ENCODE measurements at places on chromosomes 5 and 9. TPM values are rescaled to one million over a fixed set of nuclear protein-coding genes. Genes with fewer than 3 reads are reported as not detected.

GRCh38 chr9:135350003-135350315 is 129.6 kb upstream of the PPP1R26 start:
- DNase-seq, result no peak

DNA sequence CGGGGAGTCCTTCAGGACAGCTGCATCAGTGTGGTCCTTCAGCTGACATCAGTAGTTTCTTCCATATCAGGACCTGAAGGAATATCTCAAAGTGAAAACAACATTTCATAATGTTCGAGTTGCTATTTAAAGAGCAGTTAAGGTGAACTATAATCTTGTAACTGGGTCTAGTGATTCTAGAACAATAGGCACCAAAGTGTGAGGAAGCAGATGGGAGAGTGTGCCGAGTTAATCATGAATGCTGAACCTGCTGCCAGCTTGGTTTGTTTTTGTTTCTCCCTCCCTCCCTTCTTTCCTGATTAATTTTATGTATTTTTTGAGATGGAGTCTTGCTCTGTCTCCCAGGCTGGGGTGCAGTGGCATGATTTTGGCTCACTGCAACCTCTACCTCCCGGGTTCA is 3.6 kb upstream of the PTGR1 start:
- DNase-seq, result no peak

GRCh38 chr5:6036006-6036405 is 342.3 kb downstream of the MED10 start:
- DNase-seq, result no peak

- DNase-seq, result no peak
These were observed 21.8 kb downstream of the LURAP1L start for GRCh38 chr9:12796601-12797000.

GRCh38 chr5:59007460-59008063 is 424.7 kb downstream of the RAB3C start:
- no peak for DNase-seq

- no peak for DNase-seq
These were observed 136.7 kb upstream of the TAF11L2 start for GRCh38 chr5:17361331-17361730.

DNA sequence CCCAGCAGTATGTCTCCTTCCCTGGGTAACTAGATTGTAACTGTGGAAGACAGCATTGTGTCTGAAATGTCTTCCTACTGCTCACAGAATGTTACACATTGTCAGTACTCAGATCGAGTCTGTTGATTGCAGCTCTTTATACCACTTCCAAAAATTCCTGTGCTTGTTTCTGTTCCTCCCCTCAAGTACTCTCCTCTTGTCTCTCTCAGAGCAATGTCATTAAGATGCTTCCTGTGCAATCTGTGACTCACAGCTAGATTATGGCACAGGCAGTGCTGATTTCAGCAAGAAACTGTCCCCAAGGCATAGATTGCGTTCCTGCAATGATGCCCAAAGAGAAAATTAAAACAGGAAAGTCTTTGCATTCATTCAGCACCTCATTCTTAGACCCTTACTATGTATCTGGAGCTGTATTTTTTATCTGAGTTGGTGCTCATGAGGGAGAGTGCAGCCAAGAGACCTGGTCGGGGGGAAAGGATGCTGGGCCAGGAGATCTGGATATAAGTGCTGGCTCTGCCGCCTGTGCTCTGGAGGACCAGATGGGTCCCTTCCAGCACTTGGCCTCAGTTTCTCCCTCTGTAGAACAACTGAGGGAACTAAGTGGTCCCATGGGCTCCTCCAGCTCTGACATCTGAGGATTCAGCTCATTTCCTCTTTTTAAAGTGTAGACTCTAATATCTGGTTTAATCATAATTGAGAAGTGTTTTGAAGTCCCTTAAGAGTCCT is 40.8 kb upstream of the GNPDA1 start:
- no peak for DNase-seq

POC5 gene
- total RNA-seq, result 9.5 TPM

All from endothelial cell (in vitro differentiated cells).